ENCODE measurements at places on chromosomes 2 and 18.

- no peak for DNase-seq
These were observed 126.2 kb upstream of the EML6 start for GRCh38 chr2:54597153-54597848.

- no peak for DNase-seq
These were observed 137.0 kb downstream of the LRP2 start for GRCh38 chr2:169225233-169225750.

DNA sequence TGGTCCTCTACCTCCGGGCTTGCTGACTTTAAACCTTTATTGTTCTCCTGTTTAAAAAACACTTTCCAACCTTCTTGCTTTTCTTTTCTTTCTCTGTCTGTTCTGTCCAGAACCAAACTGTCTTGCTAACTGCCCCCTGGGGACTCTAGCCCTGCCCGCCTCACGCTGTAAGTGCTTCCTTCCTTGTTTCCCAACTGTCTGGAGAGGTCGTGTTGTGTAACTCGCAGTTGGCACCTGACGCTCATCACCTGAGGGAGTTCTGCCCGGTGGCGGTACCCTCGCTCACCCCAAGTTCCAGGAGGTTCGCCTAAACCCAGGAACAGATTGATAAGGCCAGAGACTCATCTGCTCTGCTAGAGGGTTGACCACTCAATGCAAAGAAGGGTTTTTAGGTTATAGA lies 123.4 kb downstream of the MTCL1 start:
- DNase-seq, result no peak

GRCh38 chr2:134705861-134706586 lies 12.8 kb downstream of the TMEM163 start:
- no peak for DNase-seq

- no peak for DNase-seq
These were observed 289.4 kb downstream of the MTX2 start for GRCh38 chr2:176558574-176559140.

DNA sequence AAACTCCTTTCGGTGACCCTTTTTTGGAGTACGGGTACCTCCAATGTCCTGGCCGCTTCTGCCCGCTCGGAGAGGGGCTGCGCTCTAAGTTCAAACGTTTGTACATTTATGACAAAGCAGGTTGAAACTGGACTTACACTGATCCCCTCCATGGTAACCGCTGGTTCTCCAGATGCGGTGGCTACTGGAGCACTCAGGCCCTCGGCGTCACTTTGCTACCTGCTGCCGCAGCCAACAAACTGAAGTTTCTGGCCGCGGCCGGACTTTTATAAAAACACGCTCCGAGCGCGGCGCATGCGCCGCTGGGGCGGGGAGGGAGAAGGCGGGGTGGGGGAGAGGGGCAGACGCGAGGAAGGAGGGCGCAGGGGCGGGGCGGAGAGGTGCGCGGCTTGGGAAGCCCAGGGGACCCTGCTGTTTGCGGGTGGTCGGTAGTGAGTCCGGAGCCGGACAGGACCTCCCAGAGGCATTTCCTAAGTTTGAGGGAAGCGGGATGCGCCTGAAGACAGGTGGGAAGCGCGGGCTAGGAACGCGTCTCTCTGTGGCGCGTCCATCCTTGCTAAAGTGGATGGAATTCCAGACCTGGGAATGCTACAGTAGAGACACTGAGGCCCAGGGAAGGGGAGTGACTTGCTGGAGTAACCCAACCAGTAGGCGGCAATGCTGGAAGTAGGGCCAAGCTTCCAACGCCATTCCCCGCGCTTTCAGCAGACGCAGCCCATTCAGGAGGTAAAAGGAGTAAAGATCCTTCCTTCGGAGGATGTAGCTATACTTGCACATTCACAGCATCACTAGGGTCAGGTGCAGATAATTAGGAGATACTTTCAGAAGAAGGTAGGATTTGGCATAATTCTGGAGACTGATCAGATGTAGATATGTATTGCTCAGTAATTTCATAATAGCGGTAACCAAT lies at the start of gene CXCR4:
Gene CXCR4, minus strand, starts transcription at position 241 of the 910 bp plus-strand sequence. Its CDS starts 89 bp downstream, at position 152.
- peak; percentile 69 for DNase-seq

- no peak for DNase-seq
These were observed 92.3 kb upstream of the TFPI start for GRCh38 chr2:187646556-187646955.

DNA sequence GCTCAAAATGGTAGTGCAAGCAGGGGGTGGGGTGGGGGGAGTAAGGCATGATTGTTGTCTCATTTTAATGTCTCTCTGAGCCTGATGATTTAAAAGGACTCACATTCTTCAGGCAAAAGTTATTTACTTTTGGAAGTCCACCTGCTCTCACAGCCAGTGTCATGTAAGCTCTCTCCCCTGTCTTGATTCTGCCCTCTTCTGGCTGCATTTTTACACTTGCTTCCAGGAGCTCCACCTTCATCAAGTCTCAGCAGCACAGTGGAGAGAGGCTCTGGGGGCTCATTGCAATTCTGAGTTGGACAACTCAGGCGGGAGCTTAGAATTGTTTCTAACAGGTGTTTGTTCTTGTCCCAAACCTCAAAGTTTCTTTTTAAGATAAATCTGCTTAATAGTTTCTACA lies 39.2 kb downstream of the GNAL start:
- no peak for DNase-seq

DNA sequence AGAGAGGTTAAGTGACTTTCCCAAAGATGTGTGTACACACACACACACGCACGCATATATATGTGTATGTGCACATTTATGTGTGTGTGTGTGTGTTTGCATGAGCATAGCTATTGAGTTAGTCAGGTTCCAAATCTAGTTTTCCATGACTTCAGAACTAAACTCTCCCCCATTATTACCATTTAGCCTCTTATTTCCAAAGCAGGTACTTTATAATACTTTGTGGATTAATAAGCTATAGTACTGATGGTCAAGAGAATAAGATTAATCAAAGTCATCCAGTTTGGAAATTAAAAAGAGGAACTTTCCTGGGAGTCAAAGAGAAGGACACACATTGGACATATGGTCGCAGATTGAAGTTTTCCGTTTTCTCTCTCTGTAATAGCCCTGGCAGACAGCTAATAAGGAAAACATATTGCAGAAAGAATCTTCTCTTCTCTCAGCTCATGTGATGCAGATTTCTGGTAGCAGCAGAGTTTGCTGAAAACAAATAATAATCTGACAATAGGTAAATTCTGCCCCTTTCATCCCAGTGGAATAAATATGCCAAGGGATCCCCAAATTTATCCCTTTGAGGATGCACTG lies 410.9 kb upstream of the TCF4 start:
- DNase-seq, result no peak

- no peak for DNase-seq
These were observed 123.2 kb downstream of the MMADHC start for GRCh38 chr2:149464396-149464795.

- DNase-seq, result no peak
These were observed 439.4 kb upstream of the CDH19 start for GRCh38 chr18:67043276-67043675.

DNA sequence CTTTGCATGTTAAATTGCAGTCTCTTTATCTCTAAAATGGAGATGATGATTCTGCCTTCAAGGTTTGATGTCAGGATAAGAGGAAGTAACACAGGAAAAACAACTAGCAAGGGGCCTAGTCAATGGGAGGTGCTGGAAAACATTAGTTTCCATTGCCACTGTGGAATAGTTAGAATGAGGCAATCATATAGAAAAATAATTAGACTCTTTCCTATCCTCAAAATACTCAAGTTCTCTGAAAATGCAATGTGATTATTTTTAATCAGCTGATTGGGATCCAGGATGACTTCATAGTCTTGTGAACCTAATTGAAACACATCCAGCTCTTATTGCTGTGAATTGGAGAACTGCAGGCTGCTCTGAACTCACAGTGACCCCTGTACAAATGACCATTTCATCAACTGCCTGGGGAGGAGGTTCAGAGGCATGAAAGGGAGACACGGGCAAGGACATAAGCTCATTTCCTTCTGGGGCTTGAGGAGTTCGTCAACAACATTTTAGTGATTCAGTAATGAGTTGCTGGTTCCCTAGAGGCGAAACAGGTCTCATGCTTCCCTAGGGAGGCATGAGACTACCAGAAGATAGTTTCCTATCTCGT lies 422.5 kb downstream of the LPIN1 start:
- peak; percentile 89 for DNase-seq

- DNase-seq, result no peak
These were observed 673 bp upstream of the SMCHD1 start for GRCh38 chr18:2654928-2655177.

GRCh38 chr2:36059691-36060090 lies 295.9 kb upstream of the CRIM1 start:
- DNase-seq, result no peak

DNA sequence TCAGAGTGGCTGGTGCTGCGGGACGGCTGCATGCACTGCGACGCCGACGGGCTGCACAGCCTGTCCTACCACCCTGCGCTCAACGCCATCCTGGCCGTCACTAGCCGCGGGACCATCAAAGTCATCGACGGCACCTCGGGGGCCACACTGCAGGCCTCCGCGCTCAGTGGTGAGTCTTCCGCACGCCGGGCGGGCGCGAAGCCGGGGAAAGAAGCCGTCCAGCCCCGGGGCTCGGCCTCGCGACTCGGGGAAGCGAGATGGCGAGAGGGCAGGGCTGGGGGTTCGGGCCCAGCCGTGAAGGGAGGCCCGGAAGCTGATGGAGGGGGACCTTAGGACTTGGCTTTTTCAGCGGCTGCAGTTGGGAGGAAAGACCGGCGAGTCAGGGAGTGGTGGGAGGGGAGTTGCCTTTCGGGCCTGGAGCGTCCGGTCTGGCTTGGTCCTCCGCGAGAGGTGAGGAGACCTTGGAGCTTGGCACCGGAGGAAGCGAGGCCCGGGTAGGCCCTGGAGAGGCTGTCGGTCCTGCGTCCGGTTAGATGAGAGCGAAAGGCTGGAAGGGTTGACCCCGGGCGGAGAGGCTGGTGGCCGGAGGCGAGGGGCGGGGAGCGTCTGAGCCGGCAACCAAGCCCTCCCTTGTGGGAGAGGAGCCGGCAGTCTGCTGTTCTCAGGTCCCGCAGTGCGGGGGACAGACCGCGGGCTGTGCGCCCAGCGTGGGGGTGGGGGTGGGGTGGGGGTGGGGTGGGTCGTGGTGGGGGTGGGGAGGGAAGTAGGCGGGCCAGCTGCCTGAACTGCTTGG lies 691 bp downstream of the BIRC6 start:
- DNase-seq, result peak; percentile 29

GRCh38 chr18:27901424-27902226 lies 275.3 kb downstream of the CDH2 start:
- no peak for DNase-seq

DNA sequence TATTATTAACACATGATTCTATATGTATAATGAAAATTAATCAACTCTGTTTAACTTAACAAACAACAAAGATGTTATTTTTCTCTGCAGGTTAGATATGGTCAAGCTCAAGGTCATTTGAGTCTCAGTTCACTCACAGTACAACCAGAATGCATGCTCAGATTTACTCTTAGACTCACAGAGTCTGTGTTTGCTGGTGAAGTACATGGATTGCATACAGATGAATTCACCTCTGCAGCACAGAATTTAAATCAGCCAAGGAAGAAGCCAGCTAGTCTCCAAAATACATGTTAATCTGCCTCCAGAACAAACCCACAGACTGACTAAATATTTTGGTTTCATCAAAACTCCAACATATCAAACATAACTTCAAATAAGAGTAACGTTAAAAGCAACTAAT lies 424.5 kb downstream of the RAD51AP2 start:
- no peak for DNase-seq

DNA sequence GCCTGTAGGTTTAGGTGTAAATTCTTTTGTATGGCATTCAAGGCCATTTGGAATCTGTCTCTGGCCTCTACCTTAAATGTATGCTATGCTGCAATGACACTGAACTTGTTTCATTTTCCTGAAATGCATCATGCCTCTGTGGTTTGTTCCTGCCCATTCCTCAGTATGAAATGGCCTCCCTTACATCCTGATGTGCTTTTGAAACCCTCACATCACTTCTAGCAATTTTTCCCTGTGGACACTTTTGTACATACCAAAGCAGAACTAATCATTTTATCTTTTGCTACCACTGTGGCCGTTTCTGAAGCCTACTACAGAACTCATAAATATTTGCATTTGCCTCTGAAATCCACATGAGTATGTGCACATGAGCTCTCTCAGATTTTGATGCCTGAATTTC lies 557.2 kb downstream of the ERBB4 start:
- no peak for DNase-seq

- peak; percentile 35 for DNase-seq
These were observed 97.2 kb downstream of the INSIG2 start for GRCh38 chr2:118185210-118186109.

DNA sequence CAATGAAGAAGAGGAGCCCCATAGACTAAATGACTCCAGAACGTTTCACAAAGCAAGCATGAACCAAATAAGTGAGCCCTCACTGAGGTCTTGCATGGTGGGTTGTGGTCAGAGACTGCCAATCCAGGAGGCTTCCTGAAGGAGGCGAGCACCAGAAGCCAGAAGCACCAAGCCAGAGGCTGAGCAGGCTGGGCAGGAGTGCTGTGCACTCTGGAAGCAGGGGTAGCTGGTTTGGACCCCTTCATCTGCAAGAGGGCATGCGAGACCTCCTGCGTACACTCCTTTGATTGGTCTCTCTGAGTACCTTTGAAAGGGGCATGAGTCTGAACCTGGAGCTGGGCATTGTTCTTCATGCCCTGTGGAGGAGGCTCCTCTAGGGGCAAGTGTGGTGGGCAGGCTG lies 192.5 kb downstream of the HAUS1 start:
- no peak for DNase-seq

DNA sequence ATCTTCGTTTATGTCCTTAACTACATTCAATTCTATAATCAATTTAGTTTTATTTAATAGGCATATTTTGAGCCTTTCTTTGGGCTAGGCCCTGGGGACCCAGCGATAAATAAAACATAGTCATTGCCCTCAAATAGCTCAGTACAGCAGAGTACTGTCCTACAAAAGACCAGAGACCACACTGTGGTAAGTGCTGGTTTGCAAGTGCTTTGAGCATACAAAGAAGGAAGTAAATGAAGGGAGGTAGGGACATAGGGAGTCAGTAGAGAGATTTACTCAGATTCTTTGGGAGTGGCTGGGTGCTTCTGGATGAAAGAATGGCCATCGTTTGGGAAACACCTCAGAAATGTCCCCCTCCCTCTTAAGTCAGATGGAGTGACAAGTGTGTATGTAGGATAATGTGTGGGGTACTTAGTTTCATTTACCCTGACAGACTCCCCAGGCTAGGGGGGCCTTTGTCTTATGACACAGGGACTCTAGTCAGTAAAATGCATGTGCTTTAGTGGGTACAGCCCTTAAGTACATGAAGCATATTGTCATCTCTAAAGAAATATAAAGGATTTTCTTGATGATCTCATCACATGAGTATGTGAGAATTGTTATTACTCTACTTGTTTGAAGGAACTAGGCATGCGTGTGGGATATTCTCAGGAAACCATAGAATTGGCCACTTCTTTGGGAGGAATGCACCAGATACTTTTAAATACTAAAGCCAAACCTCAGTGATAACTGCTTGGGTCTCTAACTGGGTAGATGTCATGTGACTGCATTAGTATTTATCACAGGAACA lies 35.1 kb downstream of the MAPRE2 start:
- DNase-seq, result peak; percentile 79

GRCh38 chr2:121881950-121882349 lies 126.5 kb downstream of the TSN start:
- DNase-seq, result no peak

- DNase-seq, result no peak
These were observed 25.4 kb downstream of the PDCL3 start for GRCh38 chr2:100588071-100588786.

- no peak for DNase-seq
These were observed 277.4 kb downstream of the NRXN1 start for GRCh38 chr2:50754514-50754913.
